Fibroblast of skin of left quadriceps (primary cell): ENCODE measurements at places on chromosomes 4 and X.

- no peak for DNase-seq
Observed at GRCh38 chrX:68686097-68686977, 38.9 kb downstream of the STARD8 start.

GRCh38 chr4:67580577-67580976, 22.1 kb downstream of the STAP1 start:
- no peak for DNase-seq

DNA sequence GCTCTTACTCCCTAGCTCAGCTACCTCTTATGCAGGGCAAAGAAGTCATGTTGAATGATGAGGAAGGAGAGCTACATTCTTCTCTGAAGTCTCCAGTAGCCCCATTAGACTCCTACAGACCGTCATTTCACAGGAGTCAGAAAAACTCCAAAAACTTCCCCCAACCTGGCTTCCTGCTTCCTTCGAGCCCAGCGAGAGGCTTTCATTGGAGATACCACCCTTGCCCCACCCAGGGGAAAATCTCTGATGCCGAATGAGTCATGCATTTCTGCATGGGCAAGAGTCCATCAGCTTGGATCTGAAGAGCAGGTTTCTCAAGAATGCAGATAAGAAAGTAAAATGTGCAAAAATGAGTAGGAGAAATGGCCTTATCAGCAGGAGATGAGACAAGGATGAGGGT, 53.0 kb downstream of the ARSF start:
- DNase-seq = no peak

GRCh38 chr4:27251771-27252170, 391.1 kb downstream of the STIM2 start:
- no peak for DNase-seq

DNA sequence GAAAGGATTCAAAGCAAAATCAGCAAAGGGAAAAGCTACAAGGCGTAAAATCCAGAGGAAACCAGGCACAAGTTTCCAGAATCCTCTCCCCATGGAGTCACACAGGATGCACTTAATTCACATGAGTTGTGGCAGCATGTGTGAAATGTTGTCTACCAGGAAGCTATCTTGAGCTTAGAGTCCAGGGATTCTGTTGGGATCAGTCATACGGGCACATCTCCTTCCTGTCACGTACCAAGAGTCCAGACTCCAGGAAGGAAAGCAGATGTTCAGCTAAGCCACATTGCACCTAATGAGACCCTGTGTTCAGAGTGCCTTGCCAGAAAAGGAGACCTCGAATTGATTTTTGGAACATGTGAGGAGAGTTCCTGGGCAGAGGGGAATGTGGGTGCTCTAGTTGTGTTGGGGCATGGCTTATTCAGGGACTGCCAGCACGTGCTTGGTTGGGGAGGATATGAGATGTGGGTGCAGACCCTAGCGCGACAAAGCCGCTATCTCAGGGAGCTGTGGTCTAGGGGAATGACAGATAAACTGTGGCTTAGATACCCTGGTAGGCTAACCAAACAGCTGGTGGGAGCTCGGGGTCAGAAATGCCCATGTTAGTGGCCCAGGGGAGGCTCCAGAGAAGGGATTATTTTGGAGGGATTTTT, 70.0 kb downstream of the EVC start:
- peak; percentile 49 for DNase-seq

DNA sequence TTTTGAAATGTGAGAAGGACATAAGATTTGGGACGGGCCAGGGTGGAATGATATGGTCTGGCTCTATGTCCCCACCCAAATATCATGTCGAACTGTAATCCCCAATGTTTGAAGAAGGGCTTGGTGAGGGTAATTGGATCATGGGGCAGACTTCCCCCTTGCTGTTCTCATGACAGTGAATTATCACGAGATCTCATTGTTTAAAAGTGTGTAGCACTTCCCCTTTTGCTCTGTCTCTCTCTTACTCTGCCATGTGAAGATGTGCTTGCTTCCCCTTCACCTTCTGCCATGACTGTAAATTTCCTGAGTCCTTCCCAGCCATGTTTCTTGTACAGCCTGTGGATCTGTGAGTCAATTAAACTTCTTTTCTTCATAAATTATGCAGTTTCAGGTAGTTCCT, 17.5 kb downstream of the MTMR8 start:
- no peak for DNase-seq

DNA sequence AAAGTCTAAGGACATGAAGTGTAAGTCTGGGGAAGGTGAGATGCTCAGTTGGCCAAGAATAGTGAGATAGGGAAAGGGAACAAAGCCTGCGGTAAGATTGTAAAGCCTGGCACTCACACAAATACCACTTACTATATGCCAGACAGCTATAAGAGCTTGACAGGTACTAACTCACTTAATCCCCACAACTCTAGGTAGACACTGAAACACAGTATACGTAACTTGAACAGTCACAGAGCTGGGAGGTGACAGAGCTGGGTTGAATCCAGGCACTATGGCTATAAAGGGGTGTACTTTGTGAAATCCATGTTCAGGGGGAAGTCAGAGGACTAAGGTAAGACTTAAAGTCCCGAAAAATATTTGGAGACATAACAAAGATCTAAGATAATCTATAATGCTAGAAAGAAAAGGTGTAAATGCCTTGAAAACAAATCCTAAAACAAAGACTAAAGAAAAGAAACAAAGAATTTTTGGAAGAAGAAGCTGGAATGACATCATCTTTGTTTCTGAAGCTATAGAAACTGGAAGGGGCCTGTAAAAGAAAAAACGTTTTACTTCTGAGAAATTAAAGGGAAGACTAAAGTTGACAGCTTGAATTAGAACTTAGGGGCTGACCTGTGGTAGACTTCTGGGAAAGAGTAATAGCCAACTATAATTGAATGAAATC, 172.5 kb downstream of the PPP3CA start:
- DNase-seq = no peak

- no peak for DNase-seq
Observed at GRCh38 chr4:99723612-99724011, 66.0 kb upstream of the C4orf54 start.

GRCh38 chr4:82739287-82740190, 59.1 kb downstream of the SCD5 start:
- no peak for DNase-seq

DNA sequence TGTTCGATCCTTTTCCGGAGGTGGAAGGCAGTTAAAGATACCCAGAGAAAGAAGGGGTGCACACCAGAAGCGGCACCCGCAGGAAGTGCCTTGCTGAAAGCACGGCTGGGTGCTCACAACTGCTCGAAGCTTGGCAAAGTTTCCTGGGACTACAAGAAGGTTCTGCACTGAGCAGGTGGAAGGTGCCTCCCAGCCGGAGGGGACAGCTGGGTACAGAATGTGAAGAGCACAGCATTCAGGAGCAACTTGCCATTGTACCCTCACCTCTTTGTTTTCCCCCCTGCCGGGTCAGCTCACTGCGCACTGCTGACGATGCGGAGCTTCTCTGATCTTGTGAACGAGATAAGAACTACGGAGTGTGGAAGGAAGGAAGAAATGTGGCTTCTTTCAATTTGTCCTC, 289.2 kb downstream of the FBXW7 start:
- DNase-seq = no peak

GRCh38 chrX:48511560-48511959, 2.8 kb downstream of the PORCN start:
- DNase-seq = no peak
